ENCODE measurements at places on chromosomes 16 and 17.

DNA sequence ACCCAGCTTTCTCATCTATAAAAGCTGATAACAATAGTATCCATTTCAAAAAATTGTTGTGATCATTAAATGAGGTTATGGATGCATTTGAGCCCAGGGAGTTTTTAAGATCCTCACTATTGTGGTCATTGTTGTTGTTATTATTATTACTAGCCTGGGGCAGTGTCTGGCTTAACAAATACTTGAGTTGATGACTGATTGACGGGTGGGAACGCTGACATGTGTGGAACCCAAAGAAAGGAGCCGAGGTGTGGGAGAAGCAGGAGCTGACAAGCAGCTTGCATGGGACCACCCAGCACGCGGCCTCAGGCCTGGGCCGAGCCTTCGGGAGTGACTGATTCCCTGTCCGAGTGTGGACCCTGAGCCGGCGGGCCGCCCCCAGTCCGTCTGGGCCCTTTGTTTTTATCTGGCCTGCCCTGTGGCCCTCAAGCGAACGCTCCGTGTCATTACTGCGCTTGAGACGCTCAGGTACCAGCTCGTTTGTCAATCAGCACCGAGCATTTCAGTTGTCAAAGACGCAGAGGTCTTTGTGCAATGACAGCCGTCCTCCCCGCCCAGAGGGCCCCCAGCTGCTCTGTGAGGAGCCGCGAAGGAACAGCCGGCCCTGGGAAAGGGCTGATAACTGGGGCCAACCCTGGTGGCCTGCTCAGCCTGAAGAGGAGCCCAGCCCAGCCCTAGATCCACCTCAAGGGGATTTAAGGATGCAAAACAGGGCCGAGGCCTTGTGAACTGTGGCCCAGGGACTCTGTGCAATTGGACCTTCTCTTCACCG lies 132.9 kb upstream of the FOXF1 start:
- DNase-seq, result no peak

DNA sequence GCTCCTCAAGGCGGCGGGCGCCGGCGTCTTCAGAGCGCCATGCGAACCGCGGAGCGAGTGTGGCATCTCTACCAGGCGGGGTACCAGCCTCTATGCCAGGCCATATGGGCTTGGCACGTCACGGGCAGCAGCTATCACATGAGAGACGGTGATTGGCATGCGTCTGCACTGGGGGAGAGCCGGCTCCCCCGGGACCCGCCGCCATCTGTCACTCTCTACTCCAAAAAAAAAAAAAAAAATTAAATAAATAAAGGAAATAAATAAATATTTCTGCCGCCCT lies at the start of gene NEUROD2:
Gene NEUROD2, minus strand, starts transcription at position 70 of the 280 bp plus-strand sequence. CDS start 1,321 bp downstream, outside the sequence.
- DNase-seq, result no peak

DNA sequence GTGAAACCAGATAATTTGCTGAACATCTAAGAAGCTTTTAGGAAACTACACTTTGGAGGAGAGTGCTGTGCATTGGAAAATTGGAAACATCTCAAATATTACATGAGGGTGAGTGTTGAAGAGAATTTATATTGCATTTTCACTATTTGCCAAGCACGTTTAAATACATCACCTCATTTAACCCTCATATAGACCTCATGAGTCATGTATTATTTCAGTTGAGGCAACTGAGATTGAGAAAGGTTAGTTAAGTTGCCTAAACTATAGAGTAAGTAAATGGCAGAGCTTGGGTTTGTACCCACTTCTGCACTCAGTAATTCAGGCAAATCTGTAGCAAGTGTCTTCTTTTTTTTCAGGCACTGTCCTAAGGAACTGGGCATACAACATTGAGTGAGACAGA lies 3.7 kb upstream of the NLK start:
- no peak for DNase-seq

DNA sequence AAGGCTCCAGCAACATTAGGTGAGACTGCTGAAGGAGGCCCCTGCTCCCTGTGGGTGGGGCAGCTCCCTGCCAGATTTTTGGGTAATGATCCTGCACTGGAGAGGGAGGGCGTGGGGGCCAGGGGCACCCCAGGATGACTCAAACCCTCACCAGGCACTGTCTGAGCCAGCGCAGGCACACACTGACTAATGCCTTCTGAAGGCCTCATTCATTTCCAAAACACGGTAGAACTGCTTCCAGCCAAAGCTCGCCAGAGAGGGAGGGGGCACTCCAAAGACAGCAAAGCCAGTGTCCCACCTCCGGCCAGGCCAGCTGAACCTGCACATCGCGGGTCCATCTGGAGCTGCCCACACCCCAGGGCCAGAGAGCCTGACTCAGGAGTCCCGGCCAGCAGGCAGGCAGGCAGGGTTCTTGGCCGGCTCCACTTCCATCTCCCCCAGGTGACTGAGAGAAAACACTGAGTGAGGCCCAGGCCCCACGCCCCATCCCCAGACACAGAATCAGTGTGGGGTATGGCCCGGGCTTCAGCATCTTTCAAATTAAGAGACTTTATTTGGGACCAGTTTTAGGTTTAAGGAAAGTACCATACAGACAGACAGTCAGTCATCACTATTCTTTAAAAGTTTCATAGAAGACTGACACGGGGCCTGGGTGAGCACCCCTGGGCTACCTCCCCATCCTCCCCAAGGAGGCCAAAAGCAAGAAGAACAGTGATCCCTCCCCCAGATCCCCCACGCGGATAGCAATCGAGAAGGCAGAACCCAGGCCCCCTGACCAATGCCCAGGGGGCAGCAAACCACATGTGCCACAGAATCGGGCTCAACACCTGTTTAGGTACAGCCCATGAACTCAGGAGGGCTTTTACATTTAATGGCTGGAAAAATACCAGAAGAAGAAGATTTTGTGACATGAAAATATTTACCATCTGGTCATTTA lies 2.3 kb downstream of the PIEZO1 start:
- DNase-seq, result no peak

DNA sequence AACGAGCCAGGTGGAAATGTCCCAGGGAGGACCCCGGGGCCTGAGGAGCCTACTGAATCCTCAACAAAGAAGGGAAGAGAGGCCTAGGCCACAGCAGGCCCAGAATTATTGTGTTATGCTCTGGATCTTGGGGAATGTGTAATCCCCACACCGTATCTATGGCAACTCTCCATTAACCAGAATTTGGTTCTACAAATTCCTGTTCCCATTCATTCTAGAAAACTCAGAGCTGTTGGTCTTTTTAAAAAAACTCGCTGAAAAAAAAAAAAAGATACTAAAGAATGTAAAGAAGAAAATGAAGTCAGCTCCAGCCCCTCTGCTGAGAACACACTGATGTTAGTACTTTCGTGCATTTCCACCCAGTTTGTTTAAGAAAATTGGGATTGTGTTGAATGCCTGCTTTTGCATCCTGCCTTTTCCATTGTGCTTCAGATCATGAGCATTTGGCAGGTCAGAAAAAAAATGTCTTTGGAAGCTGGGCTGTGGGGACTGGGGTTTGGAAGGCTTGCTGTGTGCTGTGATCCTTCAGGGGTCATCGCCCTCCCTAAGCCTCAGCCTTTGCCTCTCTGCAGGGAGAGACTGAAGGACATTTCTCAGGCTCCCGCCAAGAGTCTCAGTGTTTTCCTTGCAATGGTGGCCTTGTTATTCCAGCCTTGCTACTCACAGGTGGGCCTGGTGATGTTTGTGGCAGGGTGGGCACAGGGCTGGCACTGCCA lies 69.5 kb downstream of the SREBF1 start:
- DNase-seq, result no peak

DNA sequence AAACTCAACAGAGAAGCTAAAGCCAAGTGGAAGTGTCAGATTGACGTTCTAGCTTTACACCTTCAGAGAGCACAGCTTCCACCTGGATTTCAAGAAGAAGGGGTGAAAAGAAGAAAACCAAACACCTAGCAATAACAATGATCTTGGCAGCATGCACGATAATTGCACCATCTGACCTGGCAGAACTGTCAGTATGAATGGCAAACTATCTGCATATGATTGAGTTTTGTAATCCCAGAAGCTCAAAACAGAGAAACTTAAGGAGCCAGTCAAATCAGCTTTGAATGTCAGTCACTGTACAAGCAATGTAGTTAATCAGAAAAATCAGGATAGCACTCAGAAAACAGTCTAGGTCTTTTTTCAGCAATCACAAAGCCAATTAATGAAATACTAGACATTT lies 427.1 kb downstream of the ZFHX3 start:
- no peak for DNase-seq

DNA sequence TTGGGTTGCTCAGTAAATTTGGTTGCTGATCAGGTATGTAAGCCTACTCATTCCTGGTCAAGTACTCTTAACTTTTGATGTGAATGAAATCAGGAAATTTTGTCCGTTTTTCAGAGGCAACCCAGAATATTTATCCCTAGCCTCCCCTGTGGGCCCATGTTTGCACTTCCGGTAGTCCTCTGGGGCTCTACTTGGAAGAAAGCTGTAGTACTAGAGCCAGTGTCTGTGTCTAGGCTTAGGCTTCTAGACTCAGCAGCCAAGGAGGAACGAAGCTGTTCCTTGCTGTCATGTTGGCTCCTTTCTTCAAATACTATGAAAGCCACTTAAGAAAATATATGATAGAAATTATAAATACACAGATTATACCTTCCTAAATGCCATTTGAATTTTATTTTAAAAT lies 21.2 kb downstream of the ESRP2 start:
- no peak for DNase-seq

GRCh38 chr16:86970726-86971125 lies 346.5 kb downstream of the C16orf95 start:
- no peak for DNase-seq

- DNase-seq, result no peak
Measured at GRCh38 chr16:88113545-88114045, 162.4 kb downstream of the BANP start.

- no peak for DNase-seq
Measured at GRCh38 chr17:79325709-79326430, 251.2 kb downstream of the ENGASE start.

GRCh38 chr17:76742958-76743357 lies 5.0 kb downstream of the MFSD11 start:
- no peak for DNase-seq
